Activated CD4-positive, alpha-beta T cell treated with anti-CD3 and anti-CD28 coated beads for 24 hours (primary cell): ENCODE measurements at places on chromosomes 4 and X.

- DNase-seq = no peak
These were observed 364.9 kb downstream of the UNC5C start for GRCh38 chr4:95183656-95184408.

DNA sequence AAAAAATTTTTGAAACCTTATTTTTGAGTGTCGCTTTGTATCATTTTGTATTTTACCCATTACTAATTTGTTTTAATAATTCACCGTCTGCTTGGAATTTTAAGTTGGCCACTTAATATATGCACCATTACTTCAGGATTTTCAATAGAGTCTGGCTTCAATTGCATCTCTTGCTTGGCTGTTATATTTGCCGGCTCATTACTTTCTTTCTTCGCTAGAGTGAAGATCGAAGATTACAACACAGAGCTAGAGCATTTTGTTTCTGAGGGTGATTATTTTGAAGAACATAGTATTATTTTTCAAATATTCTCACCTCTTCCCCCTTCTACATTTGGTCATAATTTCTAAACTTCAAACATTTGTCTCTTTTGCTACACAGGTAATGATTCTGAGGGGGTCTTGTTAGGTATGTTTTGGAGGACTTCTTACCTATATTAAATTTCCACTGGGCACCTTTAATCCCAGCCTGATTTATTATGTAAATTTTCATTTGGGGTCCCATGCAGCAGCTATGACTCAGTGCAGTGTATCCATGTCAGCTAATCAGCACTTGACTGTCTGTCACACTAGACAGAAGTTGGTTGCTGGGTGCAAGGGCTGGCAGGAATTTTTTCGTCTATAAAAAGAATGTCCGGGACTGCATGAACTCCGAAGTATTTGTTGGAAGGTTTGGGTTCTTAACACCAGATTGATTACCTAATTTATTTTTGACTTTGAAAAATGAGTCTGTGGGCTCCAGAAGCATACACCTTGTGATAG is 18.6 kb downstream of the TBC1D1 start:
- DNase-seq = no peak

GRCh38 chr4:152115794-152116193 is 355.0 kb upstream of the GATB start:
- no peak for DNase-seq

DNA sequence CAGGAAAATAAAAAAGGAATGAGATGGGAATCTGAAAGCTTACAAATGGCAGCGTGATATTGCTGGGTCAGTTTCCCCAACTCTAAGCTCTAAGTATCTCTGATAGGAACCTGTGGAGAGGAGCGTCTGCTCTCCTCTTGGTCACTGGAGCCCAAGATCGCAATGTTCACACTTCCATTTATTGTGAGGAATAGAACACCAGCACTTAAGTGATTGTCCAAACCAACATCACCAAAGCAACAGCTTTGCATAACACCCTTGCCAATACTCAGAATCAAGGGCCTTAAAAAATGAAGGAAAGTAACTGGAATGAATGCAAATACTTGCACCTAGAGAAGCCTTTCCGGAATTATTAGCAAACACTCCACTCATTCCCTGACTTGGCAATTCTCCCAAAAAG is 46.8 kb upstream of the ATXN3L start:
- DNase-seq = no peak

GRCh38 chr4:177371461-177371860 is 61.8 kb downstream of the NEIL3 start:
- DNase-seq = no peak

GRCh38 chr4:124212815-124213630 is 499.5 kb downstream of the ANKRD50 start:
- no peak for DNase-seq

GRCh38 chr4:154686838-154687237 is 57.0 kb upstream of the LRAT start:
- DNase-seq = no peak

DNA sequence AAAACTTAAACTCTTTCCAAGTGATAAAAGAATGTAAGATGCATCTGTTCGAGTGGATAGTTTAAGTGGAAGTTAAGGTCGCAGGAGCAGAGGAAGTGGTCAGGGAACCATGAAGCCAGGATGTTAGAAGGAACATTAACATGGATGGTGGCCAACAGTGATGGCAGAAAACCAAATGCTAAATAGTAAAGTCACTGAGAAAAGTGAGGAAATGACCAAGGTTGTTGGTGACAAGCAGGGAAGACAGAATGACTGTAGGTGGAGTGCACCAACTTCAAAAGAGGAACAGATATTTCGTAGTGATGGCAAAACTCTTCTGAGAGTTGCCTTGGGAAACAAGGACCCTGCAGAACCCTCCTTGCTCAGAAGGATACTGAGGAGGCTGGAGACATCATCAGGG is 226.2 kb downstream of the PALLD start:
- DNase-seq = no peak

DNA sequence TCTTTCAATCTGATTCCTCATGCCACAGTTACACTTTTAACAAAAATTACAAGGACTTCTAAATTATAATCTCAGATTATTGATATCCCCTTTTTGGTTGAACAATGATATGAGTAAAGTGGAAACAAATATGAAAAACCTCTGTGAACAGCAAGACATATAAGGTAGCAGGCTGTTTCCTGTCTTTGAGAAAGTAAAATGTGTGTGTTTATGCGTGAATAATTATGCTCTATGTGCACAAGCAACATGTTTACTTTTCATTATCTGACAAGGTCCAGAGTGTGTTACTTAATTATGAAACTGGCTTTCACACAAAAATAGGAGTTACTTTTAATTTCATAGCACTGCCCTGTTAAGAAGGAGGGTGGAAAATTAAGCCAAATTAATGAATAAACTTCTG is 43.1 kb downstream of the DDIT4L start:
- DNase-seq = no peak

- DNase-seq = no peak
These were observed 35.5 kb upstream of the BMPR1B start for GRCh38 chr4:94722270-94722669.

DNA sequence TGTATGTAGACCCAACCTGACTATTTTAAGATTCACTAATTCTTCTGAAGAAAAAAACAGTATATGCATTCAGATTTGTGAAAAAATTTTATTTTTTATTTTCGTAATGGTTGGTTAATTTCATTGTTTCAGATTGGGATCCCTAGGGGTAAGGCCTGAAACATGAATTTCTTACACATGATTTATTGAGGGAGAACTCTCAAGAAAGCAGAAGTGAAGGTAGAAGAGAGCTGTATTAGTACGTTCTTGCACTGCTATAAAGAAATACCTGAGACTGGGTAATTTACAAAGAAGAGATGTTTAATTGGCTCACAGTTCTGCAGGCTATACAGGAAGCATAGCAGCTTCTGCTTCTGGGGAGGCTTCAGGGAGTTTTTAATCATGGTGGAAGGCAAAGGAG is 611.9 kb upstream of the TECRL start:
- no peak for DNase-seq

GRCh38 chr4:128855621-128856020 is 46.1 kb downstream of the JADE1 start:
- DNase-seq = no peak

GRCh38 chrX:276581-277201 is 4.5 kb upstream of the PLCXD1 start:
- DNase-seq = no peak

DNA sequence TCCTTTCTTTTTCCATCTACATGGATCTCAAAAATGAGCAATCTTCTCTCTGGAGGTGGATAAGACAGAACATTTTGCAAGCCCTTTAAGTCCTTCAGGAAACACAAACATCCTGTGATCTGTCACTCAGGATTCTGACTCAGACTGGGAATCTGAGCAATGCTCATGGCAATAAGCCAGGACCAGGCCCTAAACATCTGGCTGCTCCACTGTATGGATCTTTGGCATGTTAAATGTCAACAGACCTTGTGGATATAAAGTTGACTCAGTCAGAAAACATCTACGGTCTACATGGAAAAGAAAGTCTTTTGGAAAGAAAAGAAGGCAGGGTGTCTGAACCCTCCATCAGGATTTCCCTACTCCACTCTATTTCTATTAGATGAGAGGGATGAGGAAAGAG is 17.8 kb upstream of the CHIC2 start:
- no peak for DNase-seq

DNA sequence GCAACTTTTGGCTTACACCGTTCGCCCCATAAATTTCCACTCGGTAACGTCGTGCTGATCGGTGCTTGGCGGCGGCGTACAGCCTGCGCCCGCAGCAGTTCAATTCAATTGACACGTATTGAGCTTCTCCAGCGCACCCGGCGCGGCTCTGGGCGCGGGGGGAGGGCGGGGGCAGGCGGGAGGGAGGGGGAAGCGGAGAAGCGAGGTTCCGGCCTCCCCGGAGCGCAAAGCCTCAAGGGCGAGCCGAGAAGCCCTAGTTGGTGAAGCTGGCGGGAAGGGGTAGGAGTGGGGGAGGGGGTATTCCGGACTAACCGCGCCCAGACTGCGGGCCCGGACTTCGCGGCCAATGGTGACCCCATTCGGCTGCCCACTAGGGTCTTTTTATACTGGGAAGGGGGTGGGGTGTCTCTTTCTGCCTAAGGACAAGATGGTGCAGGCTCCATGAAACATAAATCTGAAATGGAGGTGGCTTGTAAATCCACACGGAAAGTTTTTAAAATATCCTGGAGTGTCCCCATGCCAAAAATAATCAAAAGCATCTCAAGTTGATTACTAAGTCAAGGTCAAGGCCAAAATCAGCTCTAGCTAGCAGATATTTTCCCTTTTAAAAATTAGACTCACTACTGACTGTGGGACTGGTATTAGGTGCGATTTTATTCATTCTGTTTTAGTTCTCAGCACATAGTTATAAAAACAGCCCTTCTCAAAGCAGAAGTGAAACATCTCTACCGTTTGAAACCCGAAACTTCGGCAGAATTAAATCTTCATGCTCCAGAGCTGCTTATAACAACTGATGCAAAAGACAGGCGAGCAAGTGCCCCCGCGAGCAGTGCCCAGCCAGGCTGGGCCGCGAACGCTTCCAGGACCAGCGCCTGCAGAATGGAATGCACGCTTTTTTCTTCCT is 1.5 kb upstream of the BCOR start:
- DNase-seq = no peak

DNA sequence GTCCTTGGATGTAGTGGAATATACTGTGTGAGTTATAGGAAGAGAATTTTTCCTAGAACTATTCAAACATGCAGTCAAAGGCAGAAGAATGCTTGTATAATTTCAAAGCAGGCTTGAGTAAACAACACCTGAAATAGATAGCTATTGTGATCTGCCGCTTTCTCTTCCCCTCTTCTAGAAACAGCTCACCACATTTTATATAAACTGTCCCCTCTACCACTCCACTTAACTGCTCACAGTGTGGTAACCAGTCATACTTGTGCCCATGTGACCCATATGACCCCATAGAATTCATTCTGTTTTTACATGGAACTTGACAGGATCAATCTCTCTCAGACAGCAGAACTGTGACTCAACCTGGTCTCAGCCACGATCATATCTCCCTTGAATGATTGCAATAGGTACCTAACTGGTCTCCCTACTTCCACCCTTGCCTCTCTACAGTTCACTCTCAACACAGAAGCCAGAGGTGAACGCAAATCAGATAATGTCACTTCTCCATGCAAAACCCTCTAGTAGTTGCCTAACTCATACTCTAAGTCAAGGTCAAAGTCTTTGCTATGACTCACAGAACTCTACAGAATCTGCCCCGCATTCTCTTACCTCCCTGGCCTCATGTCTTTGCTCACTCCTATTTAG is 85.6 kb upstream of the EFHC2 start:
- no peak for DNase-seq

- DNase-seq = no peak
These were observed 1444.2 kb downstream of the ADGRL3 start for GRCh38 chr4:62644372-62644771.

- DNase-seq = no peak
These were observed 37.7 kb downstream of the NBDY start for GRCh38 chrX:56766554-56767347.

DNA sequence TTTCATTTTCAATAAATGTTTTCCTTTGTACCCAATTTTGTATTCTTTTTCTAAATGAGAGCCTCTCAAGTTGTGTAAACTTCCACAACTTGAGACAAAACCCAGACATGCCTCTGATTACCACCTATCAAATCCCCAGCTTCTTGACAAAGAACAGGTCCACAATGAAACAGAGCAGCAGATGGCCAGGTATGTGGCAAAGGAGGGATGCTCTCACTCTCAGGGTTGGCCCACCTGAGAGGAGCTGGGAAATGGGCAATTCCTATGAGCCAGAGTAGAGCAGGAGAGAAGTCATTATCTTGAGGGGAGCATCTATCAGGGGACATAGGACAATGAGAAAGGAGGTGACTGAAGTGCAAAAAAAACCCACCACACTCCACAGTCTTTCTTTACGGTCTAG is 273.5 kb upstream of the FAM241A start:
- no peak for DNase-seq

DNA sequence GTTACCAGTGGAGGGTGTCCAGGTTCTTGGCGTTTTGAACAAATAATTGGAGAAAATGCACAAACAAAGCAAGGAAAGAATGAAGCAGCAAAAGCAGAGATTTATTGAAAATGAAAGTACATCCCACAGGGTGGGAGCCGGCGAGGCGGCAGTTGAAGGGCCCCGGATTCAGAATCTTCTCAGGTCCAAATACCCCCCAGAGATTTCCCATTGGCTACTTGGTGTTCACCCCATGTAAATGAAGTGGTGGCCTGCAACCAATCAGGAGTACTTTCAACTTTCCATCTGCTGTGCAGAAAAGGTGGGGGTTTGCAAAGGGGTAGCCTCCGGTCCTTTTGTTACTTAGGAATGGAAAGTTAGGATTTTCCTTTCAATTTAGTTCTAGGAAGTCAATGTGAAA is 1447.0 kb downstream of the C4orf33 start:
- DNase-seq = no peak

- DNase-seq = no peak
These were observed 65.8 kb upstream of the PRPS1 start for GRCh38 chrX:107562482-107562881.
